ENCODE measurements at places on chromosomes 4 and X.

GRCh38 chr4:81601358-81601694 is 129.6 kb upstream of the RASGEF1B start:
- no peak for DNase-seq

DNA sequence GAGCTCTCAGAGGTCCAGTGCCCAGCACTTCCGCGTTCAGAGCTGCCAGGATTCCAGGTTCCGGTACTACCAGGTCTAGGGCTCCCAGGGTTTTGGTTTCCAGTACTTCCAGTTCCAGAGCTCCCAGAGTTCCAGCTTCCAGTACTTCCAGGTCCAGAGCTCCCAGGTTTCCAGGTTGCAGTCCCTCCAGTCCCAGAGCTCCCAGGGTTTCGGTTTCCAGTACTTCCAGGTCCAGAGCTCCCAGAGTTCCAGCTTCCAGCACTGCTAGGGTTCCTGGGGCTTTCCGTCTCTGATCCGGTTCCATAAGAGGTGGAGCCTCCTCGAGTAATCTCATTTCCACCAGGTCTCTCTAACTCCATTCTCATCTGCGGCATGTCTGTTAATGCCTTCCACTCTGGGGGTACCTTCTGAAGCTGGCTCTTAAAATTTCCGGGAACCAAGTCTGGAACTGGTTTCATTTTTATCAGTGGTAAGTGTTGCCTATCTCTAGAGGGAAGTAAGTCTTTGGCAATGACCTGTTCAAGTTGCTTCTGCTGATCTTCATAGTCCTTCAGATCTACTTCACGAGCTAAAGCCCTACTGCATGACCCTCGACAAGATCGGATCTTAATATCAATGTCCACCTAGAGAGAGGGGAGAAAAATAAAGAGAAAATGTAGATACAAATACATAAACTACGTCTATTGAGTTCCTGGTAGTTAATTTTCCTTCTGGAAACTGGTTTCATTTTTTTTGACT is 4.1 kb downstream of the FGA start:
- no peak for DNase-seq

- DNase-seq, result no peak
These were observed 284.9 kb downstream of the IL15 start for GRCh38 chr4:141921293-141921692.

GRCh38 chr4:174503079-174503715 is 19.1 kb downstream of the HPGD start:
- no peak for DNase-seq

- DNase-seq, result no peak
These were observed 243.2 kb upstream of the POF1B start for GRCh38 chrX:85622635-85623034.

DNA sequence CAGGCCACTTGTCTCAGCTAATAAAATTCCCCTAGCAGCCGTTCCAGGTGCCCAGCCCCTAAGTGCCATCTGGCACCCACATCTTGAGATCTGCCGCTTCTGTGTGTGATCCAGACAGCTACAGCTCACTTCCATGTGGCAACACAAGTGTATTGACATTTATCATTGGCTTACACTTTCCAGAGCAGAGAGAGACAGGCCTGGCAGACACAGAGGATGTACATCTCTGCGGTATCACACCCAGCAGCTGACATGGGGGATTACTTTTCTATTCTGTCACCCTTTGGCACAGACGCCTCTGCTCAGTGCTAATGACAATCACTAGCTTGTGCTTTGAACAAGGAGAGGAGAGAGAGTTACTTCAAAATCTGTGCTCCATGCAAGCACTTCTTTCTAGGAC is 195.9 kb downstream of the KDR start:
- no peak for DNase-seq

GRCh38 chr4:184514121-184514988 is 40.0 kb upstream of the IRF2 start:
- DNase-seq, result no peak

DNA sequence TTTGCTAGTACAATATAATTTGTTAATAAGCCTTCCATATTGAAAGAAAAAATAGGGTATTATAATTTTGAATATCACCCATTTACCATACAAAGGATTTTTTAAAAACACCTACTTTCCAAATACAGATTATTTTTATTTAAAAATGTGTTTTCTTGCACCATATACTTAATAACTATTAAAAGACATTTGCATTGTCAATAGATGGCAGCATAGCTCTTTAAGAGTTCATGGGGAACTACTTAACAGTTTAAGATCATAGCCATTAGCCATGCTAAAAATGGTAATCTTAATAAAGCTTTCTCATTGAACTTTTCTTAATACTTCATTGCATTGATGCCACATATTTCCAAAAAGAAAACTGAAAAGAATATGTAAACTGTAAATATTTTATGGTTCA is 1995.9 kb downstream of the C4orf33 start:
- no peak for DNase-seq

- DNase-seq, result no peak
These were observed 58.3 kb downstream of the RAI2 start for GRCh38 chrX:17802756-17803155.

GRCh38 chr4:666822-667544 is 7.1 kb downstream of the ATP5ME start:
- no peak for DNase-seq

DNA sequence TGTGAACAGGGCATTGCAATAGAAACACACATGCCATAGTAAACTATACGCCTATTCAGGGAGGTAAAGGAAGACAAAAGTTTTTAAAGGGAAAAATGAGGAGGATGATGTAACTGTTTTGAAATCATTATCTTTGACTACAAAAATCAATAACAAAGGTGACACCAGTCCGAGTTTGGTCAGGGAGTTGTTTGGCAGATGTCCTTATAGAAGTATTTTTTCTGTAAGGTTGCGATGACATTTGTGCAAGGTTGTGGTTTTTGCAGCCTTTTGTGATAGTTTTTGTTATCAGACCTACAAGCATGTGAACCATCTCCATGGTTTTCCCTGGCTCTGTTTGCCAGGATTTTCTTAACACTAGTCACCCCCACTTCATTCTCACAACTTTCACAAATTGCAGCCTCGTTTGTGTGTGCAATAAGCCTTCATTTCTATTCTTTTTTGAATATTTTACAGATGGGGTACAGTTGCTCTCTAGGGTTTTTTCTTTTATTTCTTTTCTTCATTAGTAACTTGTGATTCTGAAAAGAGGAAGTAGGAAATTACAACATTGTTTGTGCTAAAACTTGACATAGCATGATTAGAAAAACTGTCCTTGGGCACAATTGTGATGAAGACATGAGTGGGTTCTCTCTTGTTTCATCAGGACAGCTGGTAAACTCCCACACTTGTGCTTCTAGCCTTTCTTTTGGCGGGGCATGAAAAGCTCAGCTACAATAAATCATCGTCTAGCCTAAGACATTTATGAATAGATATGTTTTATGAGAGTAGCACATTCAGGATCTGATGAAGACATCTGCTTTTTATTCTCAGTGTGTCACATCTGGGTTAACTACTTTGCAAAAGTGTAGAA is 60.2 kb upstream of the PNPLA4 start:
- DNase-seq, result no peak

GRCh38 chrX:8755116-8755515 is 23.2 kb upstream of the ANOS1 start:
- no peak for DNase-seq

GRCh38 chr4:142309772-142310171 is 536.3 kb downstream of the INPP4B start:
- DNase-seq, result no peak

DNA sequence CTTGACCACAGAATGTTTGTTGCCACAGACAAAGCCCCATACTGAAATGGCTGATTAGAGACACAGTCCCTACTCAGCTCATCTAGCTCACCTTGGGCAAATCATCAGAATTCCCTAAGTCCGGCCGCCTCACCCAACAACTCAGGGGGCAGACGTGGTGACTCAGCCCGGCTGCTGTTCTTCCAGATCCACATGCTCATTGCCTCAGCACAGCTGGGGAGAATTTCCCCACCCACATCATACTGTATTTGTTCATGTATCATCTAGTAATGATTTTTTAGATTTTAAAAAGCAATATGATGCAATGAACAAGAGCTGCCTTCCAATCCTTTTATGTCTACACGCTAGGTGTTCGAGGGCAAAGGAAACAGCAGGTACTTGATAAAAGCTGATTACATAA is 333.8 kb upstream of the TENM3 start:
- DNase-seq, result no peak

DNA sequence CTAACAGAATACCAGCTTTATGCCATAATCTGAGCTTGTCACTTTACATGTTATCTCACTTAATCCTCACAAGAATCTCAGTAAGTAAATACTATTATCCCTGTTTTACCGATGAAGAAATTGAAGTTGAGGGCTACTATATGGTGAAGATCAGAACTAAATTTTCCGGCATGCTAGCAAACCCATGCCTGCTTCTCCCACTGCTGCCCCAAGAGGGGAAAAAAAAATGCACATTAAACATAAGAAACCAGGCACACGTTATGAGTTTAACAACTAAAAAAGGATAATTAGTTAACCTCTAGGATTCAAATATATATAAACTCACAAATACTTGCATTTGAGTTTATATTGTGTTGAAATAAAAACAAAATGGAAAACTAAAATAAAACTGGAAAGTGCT is 10.8 kb downstream of the SLC10A7 start:
- DNase-seq, result no peak

- no peak for DNase-seq
These were observed 925.6 kb downstream of the SH3BGRL start for GRCh38 chrX:82127228-82128123.

GRCh38 chr4:165299399-165300060 is 27.9 kb upstream of the MSMO1 start:
- no peak for DNase-seq

DNA sequence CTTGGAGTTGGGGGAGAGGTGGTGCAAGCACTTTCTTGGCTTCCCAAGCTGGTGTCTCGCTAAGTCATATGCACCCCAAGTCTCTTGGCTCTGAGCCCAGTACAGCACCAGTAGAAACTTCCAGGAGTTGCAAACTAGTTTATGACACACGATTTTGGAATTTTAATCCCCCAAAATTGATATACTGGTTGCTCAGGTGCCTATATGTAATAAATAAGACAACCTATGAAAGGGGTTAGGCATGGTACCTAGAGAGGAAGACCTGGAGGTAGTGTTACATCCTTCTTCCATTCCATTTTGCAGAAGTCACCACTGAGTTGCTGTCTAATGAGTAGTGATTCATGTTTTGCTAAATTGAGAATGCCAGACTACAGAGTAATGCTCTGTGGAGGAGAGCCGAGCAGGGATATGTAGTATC is 4.3 kb upstream of the SLC4A4 start:
- DNase-seq, result no peak

GRCh38 chr4:160265014-160265413 is 1162.1 kb downstream of the RAPGEF2 start:
- no peak for DNase-seq

- no peak for DNase-seq
These were observed 75.3 kb downstream of the BCOR start for GRCh38 chrX:40022421-40022820.

DNA sequence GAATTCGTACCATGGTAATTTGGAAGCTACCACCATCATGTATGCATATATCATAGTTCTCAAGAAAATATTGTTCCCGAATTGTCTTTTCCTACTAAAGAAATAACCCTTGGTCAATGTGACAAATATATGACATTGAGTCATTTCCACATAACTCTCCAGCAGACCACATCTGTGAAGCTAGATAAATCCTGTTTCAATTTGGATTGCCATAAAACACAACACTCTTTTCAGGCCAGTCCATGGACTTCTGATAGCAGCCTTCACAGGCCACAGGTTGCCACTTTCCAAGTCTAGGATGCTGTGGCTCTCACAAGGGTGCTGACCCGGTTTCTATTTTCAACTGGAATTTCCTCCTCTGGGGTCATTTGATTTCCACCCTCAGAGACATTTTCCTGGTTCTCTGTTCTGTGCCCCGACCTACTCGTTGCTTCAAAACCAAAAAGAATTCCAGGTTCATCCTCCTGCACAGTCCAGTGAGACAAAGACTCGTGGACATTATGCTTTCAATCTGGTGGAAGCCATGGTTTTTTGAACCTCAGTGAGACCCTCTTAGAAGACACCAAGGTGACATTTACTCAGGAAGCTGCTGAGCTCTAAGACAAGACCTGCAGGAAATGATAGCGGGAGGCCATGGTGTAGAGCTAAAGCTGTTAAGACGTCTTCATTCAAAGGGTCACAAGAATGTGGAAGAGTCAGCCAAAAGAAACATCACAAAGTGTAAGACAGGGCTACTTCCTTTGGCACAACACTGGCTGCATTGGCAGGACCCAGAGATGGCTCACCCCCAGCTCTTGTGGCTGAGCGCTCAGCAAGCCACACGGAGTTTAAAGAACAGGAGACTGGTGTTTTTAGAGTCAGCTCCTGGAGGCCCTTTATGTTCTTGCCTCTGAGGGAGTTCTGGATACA is 119.8 kb downstream of the AMELX start:
- no peak for DNase-seq
